ENCODE measurements at places on chromosomes 3 and 15.

DNA sequence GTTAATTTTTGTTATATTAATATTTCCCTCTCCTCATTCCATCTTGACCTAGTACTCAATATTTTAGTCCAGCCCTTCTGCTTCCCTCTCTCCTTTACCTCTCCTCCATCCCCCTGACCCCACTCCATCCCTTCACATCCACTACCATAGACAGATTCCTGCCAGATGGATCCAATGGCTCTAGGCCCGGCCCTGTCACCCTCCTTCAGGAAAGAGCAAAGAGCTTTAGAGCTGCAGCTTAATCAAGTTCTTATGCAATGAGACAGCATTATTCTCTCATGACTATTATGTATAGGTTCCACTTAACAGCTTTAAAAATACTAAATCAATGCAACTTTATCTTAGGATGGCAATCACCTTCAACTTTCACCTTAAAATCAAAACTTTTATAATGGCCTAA lies 200.7 kb upstream of the TTC14 start:
- no peak for DNase-seq

GRCh38 chr3:44845528-44846520 lies 15.9 kb upstream of the TMEM42 start:
- DNase-seq = no peak

- peak; percentile 73 for DNase-seq
These were observed 94.7 kb downstream of the SSR3 start for GRCh38 chr3:156460206-156460611.

- no peak for DNase-seq
These were observed 92.2 kb downstream of the MBNL1 start for GRCh38 chr3:152360966-152361365.

GRCh38 chr3:140019946-140020345 lies 85.0 kb downstream of the CLSTN2 start:
- no peak for DNase-seq

GRCh38 chr3:20182206-20182605 lies 3.8 kb downstream of the SGO1 start:
- DNase-seq = no peak

DNA sequence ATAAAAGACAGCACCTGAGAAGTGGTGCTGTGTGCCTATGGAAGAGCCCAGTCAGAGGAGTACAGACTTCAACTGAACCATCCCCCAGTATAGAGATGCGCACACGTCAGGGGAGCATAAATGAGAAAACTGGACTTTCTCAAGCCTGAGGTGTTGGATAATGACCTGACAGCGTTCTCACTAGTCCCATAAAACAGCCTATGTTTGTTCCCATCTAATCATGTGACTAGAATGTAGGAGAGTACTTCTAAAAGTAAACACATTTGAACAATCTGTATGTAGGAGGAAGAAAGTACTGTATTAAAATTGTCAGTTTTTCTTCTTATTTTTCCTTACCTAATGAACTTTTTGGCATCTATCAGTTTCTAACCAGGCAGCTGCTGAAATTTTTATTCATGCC lies 498.9 kb downstream of the CNTN4 start:
- DNase-seq = no peak

- no peak for DNase-seq
These were observed 64.3 kb downstream of the OSTN start for GRCh38 chr3:191263365-191263764.

DNA sequence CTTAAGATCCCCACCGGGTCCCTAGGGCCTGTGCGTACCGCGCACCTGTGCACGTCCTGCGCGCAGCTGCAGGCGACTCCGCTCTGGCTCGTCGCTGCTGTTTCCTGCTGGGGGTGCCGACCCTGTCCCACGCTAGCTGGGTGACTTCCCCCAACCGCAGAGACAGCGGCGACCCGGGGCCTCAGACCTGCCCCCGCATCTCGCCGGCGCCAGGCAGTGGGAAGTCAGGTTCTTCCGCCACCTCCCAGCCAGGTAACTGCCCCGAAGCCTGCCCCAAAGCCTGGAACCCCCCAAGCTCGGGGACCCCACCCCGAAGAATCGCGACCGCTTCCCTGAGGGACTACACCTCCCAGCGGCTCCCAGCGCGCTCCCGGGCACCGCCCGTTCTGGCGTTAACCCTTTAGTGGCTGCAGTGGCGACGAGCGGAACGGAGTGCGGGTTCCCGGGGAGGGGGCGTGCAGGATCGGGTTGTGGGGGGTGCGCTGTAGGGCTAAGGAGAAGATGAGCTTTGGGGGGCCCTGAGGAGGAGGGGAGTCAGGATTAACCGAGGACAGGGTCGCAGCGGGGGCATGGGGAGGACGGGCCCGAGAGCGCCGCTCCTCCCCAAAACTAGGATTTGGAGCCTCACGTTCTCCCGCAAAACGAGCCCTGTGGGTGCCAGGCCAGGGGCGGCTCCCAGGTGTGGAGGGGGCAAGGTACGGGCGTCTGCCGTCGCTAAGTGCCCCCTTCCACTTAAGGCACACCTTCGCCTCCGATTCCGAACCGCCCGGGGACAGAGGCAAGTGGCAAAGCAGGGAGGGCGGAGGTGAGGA lies 589 bp downstream of the NEIL1 start:
- peak; percentile 37 for DNase-seq

DNA sequence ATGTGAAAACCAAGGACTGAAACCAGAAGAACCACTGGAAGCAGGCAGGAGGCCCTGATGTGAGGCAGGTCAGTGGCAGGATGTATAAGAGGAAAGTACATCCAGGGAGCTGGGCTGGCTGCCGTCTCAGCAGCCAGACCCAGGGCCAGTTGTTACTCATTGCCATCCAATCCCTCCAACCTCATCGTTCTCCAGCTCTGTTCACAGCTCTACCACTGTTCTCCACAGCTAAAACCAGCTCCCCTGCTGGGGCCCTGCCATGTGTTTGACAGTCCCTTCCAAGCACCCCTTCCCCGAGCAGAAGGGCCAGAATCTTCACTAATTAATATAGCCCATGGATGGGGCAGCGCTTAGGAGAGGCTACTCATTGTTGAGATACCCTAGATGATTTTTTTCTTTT lies 206.6 kb downstream of the MECOM start:
- DNase-seq = no peak

DNA sequence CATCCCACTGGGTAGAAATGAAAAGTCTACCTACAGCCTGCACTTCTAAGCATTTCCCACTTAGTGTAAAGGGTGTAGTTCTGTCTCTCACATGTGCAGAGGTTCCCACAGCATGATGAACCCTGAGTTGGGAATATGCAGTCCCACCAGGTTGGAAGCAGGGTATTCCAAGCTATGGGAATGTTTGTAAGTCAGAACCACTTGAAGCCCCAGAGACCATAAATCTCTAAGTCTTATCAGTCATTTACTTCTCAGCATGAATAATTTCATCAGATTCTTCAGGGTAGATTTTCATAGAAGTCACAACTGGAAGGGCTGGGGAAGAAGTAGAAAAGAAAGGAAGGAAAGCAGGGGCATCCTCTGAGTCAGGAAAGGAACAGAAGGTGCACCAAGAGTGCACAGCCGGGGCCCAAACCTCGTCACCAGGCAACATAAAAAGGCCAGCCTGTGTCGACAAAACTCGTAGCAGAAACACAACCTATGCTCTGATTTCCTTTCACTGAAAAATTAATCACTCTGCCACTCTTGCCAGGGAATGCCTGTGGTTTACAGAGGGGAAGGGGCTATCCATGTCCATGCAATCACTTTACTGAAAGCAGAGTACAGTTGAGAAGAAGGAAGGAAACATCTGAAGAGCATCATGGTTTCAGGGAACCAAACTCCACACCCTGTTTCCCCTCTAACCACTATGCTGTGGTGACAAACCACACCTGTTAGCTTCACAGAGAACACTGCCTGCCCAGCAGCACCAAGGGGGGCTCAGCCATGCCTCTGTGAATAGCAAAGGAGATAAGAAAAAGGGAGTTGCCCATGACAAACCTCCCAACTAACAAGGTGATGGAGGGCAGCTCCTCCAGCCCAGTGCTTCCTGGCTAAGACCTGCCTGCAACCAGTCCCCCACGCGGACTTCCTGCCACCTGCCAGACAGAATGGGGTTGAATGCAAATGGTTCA lies 40.5 kb downstream of the SH3BP5 start:
- DNase-seq = peak; percentile 67

GRCh38 chr3:75687323-75687722 lies 23.2 kb downstream of the FRG2C start:
- no peak for DNase-seq

GRCh38 chr3:58271901-58272501 lies 34.0 kb upstream of the RPP14 start:
- DNase-seq = peak; percentile 55

- no peak for DNase-seq
These were observed 67.6 kb downstream of the NOX5 start for GRCh38 chr15:69082021-69082502.

GRCh38 chr3:9623148-9623547 lies 26.2 kb upstream of the MTMR14 start:
- DNase-seq = no peak

GRCh38 chr3:98961161-98962155 lies 60.0 kb upstream of the DCBLD2 start:
- no peak for DNase-seq

DNA sequence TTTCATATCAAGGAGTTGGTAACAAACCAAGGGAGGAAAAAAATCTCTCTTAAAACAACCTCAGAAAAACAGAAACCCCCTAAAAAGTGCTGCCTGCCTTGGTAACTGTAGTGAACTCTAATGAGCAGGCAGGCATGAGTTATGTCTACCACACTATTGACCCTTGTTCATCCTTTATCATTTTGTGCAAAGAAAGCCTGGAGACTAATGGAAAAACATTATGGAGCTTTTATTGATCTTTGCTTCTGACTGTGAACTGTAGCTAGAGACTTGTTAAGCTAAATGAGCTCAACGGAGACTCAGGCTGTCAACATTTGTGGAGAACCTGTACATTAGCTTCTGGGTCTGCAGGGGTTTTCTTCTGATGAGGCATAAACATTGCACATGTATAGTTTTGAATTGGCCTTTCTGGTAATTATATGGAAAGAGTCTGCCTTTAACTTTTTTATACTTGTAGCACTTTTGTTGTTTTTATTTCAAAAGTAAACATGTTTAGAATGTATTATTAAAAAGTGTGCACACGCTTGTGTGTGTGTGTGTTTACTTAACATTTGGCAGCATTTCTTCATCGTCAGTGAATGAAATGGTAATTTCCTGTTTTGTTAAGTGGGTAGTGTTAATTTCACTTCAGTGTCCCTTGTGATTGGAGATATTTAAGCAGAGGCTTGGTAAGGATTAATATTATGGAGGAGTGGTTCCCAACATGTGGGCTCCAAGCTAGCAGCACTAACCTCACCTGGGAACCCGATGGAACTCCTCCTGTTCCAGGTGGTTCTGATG lies 15.9 kb upstream of the SPTSSB start:
- no peak for DNase-seq

DNA sequence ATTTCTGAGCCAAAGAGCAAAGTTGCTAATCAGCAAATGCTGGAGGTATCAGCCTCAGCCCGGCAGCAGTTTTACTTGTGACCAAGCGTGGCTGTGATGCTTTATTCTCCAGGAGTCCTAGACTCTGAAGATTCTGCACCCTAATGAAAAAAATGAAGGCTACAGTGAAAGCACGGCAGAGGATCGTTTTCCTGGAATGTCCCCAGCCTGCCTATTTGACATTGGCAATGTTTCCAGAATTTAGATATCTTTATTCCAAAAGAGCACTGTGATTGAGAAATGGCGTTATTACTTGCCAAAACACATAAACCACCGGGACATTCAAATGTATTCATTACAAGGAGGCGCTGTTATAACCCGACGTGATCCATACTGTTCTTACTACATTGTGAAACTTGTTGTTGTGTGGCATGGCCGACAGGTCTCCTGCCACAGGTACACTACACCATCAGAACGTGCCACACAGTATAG lies 263.8 kb downstream of the SLCO3A1 start:
- no peak for DNase-seq

DNA sequence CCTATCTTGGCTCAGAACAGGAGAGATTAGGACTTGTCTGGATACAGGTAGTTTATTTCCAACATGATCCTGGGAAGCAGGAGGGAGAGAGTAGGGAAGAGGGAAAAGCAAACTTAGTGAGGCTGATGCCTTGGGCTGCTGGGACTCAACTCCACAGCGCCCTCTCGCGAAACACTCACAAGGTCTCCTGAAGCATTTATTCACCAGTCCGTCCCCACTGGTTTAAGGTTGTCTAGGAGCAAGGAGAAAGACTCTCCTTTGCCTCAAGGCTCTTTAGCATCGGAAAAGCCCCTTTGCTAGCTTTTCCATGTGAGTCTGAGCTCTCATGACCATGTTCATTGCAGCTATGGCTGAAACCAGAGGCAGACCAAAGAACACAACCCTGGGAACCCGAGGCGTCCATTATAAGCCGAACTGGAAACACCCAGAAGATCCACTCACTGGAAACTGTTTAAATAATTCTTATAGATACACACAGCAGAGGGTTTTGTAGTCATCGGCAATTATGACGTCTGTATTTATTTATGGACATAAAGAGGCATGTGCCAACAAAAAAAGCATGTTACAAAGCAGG lies 244.5 kb downstream of the CD47 start:
- peak; percentile 54 for DNase-seq

DNA sequence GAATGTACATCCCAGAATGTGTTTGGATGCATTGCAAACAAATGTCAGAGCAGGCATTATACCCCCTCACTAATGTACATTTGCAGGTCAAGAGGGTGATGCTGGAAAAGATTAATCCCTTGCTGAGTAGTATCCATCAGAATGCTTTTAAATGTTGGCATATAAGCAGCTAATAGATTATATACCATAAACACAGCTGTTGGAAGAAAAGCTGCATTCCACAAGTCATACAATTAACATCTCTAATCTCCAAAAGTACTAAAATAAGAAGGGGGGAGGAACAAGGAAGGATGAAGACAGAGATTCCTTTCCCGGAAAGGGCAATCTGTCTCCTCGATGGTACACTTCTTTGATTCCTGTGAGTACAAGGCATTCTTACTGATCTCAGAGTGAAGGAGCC lies 445.7 kb upstream of the CDIN1 start:
- no peak for DNase-seq

- no peak for DNase-seq
These were observed 23.7 kb downstream of the PCYT1A start for GRCh38 chr3:196263819-196264218.

GRCh38 chr3:195916291-195916690 lies 7.9 kb upstream of the TNK2 start:
- DNase-seq = no peak

- DNase-seq = no peak
These were observed 289.2 kb downstream of the ROBO2 start for GRCh38 chr3:77329116-77329515.

DNA sequence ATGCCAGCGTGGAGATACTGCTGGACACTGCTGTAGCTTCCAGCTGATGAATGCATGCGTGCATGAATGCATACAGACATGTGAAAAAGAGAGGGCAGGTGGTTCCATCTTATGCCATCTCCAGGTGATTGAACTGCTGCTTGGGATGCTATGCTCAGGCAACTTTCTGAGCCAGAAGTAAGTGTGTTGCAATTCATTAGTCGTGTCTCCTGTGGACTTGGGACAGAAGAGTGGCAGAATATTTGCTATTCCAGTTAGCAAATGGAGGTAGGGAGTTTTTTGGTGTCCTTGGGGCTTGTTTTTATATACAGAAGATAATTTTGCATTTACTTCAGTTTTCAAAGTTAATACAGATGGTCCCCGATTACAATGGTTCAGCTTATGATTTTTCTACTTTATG lies 33.3 kb downstream of the ANKDD1A start:
- no peak for DNase-seq

GRCh38 chr3:66093981-66094380 lies 55.3 kb upstream of the MAGI1 start:
- DNase-seq = no peak

GRCh38 chr15:58038426-58039078 lies 27.0 kb downstream of the ALDH1A2 start:
- DNase-seq = no peak
